T-helper 9 cell (primary cell): ENCODE measurements at places on chromosomes 7 and 10.

DNA sequence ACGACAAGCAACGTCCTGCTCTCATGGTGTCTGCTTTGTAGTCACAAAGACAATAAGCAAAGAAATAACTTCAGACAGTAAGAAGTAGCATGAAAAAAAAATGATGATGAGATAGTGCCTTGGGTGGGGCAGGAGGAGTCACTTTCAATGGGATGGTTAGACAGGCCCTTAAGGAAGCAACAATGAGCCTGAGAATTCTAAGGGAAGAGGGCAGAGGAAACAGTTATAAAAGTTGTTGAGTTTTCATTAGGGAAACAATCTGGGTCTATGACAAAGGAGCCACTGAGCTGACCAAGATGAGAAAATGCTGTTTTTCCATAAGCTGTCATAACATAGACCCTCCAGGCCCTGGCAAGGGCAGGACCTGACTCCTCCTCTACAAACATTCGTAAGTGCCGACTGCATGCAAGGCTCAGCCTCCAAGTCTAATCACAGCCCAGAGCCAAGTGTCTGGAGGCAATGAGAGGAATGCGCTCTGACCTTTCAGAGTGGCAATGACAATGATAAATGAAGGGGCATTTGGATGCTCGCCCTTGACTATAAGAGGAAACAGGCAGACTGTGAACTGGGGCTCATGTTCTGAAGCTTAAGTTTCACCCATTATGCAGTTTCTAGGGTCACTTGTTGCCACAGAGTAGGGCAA is 43.7 kb downstream of the PPP1R3C start:
- DNase-seq, result no peak

GRCh38 chr7:36407636-36408550 is 18.2 kb downstream of the ANLN start:
- no peak for DNase-seq

DNA sequence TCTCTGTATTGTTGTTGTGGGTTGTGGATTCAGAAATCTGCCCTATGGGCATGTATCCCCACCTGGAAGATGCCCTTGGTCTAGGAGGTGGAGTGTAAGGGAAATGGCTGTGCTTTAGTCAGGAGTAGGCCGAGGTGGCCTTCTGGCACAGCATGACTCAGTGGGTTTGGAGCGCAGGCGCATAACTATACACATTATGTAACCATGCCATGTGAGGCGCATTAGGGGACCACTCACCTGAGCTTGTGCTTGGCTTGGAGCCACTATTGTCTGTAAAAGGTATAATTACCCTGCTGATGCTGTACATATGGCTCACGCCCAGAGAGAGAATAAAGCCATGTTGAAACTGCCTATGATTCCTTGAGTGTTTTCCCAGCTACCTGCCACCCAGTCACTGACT is 20.6 kb upstream of the ADAMTS14 start:
- no peak for DNase-seq

- no peak for DNase-seq
These were observed 19.2 kb downstream of the ITPRIP start for GRCh38 chr10:104318810-104319741.

DNA sequence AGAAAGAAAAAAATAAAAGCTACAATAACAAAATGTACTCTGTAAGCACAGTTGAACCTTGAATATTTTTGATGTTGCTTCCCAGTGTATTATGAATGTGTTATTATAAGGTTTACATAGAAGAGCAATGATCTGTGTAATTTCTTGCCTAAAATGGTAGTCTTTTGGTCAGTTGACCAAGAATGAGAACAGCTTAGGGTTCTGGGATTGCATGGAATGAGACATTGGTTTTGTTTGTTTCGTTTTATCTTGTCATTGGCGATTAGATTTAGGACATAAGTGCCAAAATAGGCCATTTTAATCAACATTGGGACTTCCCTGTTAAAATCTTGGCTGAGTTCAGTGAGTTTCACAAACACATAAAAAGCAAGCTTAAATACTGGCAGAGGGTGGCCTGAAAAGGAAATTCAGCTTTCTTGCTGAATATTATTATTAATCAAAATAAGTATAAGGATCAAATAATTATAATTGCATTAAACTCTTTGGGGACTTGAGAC is 49.1 kb upstream of the GLCCI1 start:
- DNase-seq, result no peak

DNA sequence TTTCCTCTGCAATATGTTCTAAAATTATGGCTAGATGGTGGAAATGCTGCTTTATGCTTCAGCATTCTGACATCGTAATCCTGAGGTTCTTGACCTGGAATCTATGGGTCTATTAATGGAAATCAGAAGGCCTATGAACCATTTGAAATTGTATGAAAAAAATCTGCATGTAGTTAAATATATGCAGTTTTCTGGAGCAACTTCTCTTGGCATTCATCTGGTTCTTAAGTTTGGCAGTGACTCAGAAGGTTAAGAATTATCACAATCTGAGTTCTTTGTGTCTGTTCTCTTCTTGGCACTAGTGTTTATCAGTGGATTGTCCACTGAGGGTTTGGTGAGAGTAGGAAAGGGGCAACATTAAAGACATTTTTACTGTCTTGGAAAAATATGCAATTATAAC is 71.1 kb upstream of the FZD1 start:
- DNase-seq, result no peak
